ENCODE measurements at places on chromosomes 13 and 19.

DNA sequence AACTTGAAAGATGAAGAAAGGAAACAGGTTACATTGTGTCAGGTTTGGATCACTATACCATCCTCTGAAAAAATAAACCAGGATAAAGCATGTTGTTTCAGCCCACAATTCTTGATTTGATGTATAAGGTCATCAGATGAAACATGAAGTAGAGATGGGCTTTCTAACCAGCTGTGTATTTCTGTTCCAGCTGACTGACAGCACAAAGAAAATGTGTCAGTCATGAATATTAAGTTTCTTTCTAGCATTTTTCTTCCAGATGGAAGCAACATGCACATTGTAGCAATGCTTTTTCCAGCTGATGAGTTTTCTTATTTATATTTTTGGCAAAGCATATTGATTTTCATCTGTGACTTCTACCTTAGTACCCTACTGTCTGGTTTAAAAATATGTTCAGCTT is 199.6 kb downstream of the OXGR1 start:
- DNase-seq, result no peak

GRCh38 chr19:45473367-45473681 is 5.5 kb downstream of the FOSB start:
- DNase-seq, result no peak

DNA sequence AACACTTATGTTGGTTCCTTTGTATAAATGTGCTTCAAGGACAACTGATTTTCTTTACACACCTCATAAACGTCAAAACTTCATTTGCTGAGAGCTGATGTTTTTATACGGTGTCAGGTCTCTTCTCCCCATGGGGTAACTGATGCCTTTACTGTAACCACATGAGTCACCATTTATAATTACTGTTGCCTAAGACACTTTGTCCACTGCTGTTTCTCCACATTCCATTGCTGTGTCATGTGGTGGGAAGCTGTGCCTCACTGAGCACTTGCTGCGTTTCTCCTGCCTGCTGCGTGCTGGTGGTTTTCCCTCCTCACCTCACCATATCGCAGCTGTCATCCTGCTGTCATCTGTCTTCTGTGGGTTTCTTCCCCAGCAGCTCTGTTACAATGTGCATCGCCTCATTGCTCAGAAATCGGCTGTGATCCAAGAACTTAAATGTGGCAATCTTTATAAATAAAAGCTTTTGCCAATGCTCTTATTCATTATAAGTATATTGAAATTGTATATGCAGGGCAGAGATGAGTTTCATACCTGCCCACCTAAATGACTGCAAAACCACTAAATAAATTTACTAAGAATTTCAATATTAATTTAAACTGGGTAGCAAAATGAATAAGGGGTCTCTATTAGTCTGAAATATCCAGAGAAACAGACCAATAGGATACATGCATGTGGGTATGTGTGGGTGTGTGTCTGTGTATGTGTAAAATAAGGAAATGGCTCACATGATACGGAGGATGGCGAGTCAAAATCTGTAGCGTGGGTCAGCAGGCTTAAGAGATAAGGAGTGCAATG is 547.0 kb upstream of the SLITRK5 start:
- no peak for DNase-seq

- DNase-seq, result no peak
Measured at GRCh38 chr13:73656863-73657262, 477.3 kb downstream of the KLF12 start.

GRCh38 chr13:52879950-52880741 is 31.7 kb upstream of the PCDH8 start:
- no peak for DNase-seq
